Uterus (tissue), 4 donors: ENCODE measurements at places on chromosomes 13 and 19. TPM values are rescaled to one million over a fixed set of nuclear protein-coding genes. Genes with fewer than 3 reads are reported as not detected.

Gene RFX1
- 1.5 TPM for total RNA-seq

Gene NCR1
- 1.1 TPM for total RNA-seq

- DNase-seq = no peak
These were observed 1.2 kb downstream of the ZSWIM9 start for GRCh38 chr19:48171710-48172109.

- DNase-seq = no peak
These were observed 109.8 kb downstream of the EFNB2 start for GRCh38 chr13:106425661-106426060.

DNA sequence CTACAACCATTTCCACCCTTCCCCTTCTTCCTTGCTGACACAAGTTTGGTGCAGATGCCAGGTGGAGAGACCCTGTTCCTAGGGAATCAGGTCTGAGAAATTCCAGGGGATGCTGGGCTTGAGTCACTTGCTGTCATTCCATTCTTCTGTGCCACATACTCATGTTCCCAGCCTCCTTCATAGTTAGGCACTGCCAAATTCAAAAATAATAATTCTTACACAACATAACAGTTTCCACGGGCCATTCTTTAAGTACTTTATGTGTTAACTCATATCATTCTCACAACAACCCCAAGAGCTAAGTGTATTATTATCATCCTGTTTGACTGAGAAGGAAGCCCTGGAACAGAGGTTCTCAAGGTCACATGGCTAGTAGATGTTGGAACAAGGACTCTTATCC is 27.1 kb upstream of the POMP start:
- no peak for DNase-seq

DNA sequence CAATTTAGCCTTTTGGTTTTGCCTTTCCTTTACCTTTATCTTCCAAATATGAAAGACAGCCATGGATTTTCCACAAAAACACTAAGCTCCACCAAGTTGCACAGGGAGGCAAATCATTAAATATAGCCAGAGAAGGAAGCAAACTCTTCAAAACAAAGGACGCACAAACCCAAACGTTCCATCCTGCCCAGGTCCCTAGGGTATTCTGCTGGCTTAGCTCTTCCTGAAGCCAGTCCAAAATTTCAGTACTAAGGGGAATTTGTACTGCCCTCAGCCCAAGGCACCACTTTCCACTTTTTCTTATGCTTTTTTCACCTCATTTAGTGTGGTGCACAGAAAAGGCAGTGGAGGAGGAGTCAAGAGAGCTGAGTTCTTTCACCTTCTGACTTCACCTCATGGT is 169.9 kb downstream of the FLT1 start:
- DNase-seq = no peak

GRCh38 chr19:38555200-38555599 is 62.6 kb downstream of the MAP4K1 start:
- DNase-seq = no peak
